Activated naive CD4-positive, alpha-beta T cell treated with anti-CD3 and anti-CD28 coated beads, Interleukin-2, amount 10 ng/mL, durations not matched to agents 7 days and 5 days (primary cell): ENCODE measurements at places on chromosomes 6 and 20.

- DNase-seq, result no peak
Measured at GRCh38 chr6:6384520-6384919, 64.1 kb upstream of the F13A1 start.

GRCh38 chr6:151070631-151071051 is 169.1 kb upstream of the AKAP12 start:
- no peak for DNase-seq

DNA sequence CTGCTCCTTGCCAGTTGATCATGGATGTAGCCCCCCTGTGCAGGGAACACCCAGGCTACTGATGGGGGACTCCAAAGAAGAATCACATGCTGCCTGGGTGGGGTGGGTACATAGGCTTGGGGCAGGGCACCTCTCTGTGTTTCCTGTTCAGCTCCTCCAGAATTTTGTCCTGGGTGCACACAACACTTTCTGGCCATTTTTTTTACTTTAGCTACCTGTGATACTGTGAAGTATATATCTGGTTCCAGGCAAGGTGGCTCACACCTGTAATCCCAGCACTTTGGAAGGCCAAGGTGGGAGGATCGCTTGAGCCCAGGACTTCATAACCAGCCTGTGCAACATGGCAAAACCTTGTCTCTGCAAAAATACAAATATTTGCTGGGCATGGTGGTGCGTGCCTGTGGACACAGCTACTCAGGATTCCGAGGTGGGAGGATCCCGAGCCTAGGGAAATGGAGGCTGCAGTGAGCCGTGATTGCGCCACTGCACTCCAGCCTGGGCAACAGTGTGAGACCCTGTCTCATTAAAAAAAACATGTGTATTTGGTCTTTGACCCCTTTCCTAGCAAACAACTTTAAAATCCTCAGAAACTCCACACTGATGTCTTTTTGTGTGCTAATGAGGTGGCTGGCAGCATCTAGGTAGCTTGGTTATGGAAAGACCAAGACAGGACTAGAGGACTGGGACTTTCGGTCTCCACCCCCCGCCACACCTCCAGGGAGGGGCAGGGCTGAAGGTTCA is 14.1 kb downstream of the SLC4A11 start:
- no peak for DNase-seq

DNA sequence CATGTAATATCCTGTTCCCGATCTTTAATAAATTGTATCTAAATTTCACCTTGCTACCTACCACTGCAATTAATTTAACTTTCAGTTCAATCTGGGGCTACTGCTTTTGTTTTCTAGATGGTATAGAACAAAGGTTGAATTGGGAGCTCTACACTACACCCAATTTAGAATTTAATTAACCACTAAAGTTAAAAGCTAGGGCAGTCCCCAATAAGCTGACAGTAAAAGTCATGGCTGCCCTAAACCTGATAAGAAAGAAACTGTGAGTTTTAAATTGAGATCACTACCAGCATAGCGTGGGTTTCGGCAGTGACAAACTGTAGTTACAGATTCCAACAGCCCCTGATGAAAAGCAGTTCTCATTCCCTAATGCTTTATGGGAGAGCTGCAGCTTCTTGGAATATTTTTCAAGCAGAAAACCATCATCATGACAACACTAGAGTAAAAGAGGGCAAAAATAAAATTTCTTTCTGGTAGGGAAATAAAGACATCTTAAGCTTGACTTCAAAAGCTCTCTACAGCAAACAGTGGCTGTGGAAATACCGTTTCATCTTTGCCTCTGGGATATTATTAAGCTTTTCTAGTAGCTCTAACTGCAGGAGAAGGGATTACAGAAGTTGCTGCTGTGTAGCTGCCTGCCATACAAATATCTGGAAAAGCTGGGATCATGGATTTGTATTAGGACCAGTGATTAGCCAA is 1372.1 kb downstream of the EPHA7 start:
- DNase-seq, result no peak

DNA sequence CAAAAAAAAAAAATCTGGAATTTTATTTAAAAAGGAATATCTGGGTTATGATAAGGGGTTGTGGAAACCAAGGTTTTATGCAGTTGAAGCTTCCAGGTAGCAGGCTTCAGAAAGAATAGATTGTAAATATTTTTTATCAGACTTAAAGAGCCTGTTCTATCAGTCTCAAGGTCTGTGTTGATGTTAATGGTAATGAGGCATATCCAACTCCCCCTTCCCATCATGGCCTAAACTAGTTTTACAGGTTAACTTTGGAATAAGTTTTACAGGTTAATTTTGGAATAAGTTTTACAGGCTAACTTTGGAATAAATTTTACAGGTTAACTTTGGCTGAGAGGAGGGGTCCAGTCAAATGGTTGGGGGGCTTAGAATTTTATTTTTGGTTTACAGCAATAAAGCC is 92.4 kb downstream of the CD24 start:
- DNase-seq, result no peak

DNA sequence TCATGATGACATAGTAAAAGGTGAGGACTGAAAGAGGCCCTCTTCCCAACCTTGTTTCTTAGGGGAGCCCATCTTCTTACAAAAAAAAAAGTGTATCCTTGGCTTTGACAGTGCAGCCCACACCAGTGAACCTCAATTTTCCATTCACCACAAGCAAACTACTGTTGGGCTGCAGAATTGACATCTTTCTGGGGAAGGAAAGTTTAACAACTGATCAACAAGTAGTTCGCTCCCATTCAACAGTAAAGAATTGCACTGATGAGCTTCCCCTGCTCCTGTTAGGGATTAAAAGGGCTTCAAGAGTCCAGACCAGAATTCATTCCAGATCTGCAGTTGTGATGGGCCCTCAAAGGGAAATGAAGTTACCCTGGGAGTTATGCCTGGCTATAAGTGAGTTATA is 13.9 kb upstream of the CLIC5 start:
- no peak for DNase-seq

- no peak for DNase-seq
Measured at GRCh38 chr6:133542056-133542821, 301.1 kb downstream of the EYA4 start.

- DNase-seq, result no peak
Measured at GRCh38 chr20:44886828-44887227, 1.3 kb downstream of the YWHAB start.

GRCh38 chr6:157056275-157056674 is 267.0 kb downstream of the TMEM242 start:
- DNase-seq, result no peak

DNA sequence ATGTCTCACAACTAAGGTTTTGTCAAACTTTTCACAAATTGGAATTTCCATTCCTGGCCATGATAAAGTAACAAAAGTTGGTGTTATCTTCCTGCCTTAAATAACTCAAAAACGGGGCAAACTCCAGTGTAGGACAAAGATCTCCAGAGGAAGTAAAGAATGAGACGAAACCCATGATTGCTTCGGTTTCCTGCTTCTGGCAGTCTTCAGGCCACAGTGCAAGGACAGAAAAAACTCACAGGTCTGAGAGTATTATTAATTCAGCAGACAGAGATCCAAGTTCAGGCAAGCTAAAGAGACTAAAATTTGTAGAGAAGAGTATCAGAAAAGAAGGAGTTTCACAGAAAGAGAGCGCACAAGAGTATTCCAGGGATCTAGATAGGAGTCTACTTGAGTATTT is 64.8 kb upstream of the RCAN2 start:
- no peak for DNase-seq

- DNase-seq, result peak; percentile 37
Measured at GRCh38 chr20:845226-845868, 11.8 kb downstream of the FAM110A start.

DNA sequence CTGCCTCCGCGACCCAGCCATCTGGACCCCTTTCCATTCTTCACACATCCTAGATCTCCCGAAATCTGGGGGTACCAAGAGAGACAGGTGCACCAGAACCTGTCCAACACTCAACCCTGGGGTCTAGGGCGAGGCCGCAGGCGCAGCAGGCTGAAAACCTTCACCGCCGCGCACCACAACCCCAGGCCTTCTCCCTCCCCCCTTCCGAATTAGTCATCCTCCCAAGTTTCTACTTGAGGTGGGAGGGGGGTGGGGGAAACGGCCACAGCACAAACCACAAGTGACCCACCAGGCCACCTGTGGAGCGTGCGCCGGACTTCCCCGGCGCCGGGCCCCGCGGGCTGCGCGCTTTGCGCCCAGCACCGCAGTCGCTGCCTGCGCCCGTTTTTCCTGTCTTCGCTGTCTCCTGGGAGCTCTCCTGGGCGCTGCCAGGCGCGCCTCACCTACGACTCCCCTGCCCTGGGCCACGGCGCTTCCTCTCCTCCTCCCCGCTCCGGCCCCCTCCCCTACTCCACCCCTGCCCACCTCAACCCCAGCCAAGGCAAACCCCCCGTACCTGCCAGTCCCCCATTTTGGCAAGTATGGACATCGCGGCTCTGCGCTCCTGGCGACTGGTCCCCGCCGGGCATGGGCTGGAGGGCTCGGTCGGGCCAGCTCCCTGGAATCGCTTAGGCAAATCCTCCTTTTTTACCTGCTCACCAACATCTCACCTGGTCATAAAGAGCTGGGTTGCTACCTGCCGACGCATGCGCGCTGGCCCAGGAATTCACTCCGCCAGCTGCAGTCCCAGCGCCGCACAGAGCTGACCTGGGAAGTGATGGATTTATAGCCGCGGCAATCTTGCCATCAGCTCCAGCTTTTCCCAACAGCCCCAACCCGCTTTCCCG is 4.2 kb upstream of the TFAP2A start:
- DNase-seq, result no peak

DNA sequence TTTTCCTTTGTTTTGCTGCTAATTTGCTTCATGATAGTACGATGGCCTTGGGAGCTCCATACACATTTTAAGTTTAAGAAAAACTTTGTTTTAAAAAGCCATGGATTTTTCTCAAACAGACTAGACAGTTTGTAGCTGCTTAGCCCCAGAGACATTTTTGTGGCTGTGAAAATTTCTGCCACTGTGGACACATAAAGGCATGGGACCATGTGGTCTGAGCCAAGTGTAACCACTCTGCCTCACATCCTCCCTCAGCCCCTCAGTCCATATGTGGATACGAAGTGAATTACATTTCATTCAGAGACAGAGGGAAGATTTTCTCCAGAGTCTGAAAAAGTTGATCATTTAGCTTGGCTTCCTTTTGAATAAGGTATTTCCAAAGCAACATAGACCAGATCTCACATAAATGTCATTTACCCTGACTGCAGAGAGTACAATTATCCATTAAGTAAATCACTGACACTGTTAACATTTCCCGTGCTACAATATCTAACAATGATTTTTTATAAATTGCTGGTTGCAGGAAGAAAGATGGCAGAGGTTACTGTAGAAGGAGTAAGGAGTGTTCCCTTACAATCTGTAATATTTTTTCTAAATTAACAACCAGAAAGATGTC is 87.4 kb downstream of the GJA1 start:
- no peak for DNase-seq

GRCh38 chr6:145865175-145865574 is 50.6 kb upstream of the FBXO30 start:
- DNase-seq, result no peak

GRCh38 chr6:40330301-40330721 is 256.9 kb downstream of the LRFN2 start:
- DNase-seq, result no peak
